Fibroblast of skin of right biceps (primary cell): ENCODE measurements at places on chromosomes 7 and 10.

- no peak for DNase-seq
These were observed 23.6 kb downstream of the MEST start for GRCh38 chr7:130515315-130516040.

DNA sequence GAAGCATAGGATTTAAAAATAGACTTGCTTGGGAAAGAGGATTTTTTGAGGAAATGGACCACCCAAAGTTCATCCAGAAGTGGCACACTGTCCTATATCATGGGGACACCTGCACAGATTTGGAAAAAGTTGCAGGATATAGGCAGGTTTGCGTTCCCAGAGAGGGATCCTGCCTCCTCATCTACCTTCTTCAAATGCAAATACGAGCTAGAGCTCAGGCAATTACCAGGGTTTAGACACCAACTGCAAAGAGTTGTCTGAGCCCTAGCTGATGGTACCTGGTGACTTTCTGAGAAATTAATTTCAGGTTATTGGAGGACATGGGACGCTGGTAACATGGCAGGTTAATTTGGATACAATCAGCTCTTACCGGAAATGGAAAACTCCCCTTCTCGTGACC is 423.7 kb upstream of the MTPN start:
- no peak for DNase-seq

DNA sequence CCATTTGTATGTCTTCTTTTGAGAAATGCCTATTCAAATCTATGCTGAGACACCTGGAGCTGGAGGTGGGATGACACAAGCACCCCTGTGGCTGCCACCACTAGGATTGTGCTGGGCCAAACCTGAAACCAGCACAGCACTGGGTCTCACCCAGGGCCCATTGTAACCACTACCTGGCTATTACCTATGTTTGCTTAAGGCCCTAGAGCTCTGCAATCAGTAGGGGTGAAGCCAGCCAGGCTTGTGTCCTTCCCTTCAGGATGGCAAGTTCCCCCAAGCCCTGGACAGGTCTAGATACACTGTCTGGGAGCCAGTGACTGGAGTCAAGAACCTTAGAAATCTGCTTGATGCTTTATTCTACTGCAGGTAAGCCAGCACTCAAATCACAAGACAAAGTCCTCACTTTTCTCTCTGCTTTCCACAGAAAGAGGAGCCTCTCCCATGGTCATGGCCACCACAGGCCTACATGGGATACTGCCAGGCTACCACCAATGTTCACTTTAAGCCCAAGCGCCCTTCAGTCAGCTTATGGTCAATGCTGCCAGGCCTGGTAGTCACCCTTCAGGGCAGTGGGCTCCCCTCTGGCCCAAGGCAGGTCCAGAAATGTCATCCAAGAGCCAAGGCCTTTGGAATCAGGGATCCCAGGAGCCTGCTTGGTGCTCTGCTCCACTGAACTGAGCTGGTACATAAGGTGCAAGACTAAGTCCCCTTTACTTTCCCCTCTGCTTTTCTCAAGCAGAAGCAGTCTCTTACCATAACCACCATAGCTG is 105.3 kb downstream of the BMS1 start:
- DNase-seq: no peak

DNA sequence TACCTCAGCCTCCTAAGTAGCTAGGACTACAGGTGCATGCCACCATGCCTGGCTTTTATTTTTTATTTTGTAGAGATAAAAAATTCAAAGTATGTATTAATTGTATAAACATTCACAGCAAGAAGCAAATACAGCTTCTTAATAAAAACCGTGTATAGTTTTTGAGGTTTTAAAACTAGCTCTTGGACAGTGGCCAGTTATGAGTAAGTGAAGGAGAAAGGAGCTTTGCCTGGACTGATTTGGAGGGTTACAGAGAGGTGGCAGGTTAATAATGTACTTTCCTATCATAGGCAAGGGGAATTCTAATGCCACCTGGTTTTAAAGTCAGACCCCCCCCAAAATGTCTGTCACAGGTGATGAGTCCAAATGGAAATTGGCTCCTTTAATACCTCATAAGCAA is 43.4 kb downstream of the ZNRF2 start:
- DNase-seq: peak; percentile 50

DNA sequence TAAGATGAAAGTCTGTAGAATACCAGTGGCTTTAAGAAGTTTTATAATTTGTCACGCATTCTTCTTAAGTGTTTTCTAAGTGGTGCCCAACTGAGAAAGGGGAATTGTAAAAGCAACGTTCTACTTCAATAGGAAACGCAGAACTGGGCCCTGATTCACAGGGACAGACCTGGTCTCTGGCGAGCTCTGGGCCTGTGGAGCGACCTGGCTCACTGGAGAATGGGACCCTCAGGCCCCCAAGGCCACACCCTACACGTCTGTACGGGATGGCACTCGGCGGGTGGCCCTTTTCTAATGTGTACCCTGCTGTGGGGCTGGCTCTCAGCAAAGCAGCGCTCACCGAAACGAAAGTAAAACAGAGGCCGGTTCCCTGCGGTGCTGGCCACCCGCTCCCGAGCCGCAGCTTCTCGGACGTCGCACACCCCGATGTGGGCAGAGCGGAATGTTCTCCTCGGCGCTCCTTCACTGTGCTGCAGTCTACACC is 205.0 kb downstream of the DIP2C start:
- peak; percentile 33 for DNase-seq
